ENCODE measurements at places on chromosomes 6 and 20.

- DNase-seq, result no peak
Observed at GRCh38 chr6:130602151-130602770, 224.9 kb upstream of the SMLR1 start.

DNA sequence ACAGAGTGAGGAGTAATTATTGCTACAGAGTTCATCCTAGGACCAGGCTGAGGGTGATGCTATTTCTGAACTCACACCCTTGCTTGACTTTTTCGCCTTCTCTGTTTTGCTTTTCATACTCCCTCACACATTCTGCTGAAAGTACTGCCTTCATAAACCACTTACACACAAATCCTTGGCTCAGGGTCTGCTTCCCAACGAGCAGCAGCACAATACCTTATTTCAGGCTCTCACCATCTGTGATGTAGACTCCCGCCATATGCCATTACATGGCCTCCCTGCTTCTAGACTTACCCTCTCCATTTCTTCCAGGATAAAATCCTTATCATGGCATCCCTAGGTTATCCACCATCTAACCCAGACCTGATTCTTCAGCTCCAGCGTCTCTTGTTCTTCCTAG is 321.3 kb upstream of the SPTLC3 start:
- DNase-seq, result no peak

- DNase-seq, result no peak
Observed at GRCh38 chr20:52787216-52787615, 184.9 kb upstream of the TSHZ2 start.

DNA sequence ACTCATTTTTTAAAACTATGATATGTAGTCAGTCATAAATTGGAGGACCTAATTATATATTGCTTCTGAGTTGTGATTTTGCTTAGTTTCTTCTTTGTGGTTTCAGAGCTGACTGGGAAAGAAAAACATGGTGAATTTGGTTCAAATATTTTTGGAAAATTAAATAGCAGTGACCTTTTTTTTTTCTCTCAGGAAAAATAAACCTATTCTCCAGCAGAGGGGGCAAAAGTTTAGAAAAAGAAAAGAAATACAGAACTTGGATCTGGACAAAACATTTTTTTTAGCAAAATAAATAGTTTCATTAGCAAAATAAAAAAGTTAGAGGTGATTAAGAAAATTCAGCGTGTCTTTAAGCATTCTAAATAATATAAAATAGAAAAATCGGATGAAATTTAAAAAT is 10.2 kb downstream of the COL10A1 start:
- no peak for DNase-seq

- no peak for DNase-seq
Observed at GRCh38 chr6:148973538-148974208, 226.8 kb downstream of the UST start.

- DNase-seq, result no peak
Observed at GRCh38 chr6:157767775-157768156, 55.3 kb upstream of the SNX9 start.

DNA sequence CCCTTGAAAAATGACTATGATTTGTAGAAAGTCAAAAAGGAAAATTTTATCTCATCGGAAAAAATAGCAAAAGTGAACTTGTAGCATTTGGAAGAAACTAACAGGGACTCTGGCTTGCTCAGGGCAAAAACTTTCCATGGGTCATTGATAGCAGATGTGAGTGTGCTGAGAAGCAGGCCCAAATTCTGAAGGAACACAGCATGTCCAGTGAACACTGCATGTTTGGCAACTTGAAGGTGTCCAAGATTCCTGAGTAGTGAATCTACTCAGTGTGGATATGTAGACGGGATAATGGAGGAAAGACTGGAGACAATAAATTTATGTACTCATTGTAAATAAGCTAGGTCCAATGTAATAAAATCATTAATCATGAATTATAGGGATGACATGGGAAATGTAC is 8.2 kb downstream of the SLC17A2 start:
- no peak for DNase-seq
